ENCODE measurements at places on chromosomes 1 and 21.

DNA sequence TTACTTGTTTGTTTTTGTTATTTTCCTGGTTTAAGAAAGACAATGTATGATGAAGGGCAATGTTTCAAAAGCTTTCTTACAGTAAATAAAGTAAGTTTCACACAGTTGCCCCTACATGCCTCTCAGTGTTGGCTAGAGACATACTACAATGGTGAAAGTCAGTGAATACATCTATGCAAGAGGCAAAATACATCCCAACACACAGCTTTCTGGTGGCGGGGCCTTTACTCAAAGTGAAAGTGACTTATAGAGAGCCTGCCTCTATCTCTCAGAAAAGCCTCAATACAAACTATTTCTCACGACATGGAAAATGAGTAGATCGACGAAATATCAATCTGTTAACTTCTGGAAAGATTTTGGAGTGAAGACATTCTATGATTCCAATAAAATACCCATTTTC lies 122.3 kb downstream of the SLC30A10 start:
- no peaks in the 10 kb centered on the region for H3K27me3 ChIP-seq
- no peak overlapping the region for H3K27ac ChIP-seq
- no peak for DNase-seq
- no peaks in the 10 kb centered on the region for H3K36me3 ChIP-seq
- H3K4me3 ChIP-seq = no peak overlapping the region

GRCh38 chr1:193406901-193407300 lies 220.5 kb upstream of the B3GALT2 start:
- H3K4me1 ChIP-seq = no peaks in the 10 kb centered on the region
- H3K4me3 ChIP-seq = no peak overlapping the region
- H3K36me3 ChIP-seq = no peaks in the 10 kb centered on the region
- H3K27ac ChIP-seq = no peak overlapping the region
- no peak for DNase-seq
- H3K27me3 ChIP-seq = no peaks in the 10 kb centered on the region

GRCh38 chr1:62407398-62408009 lies 29.3 kb upstream of the USP1 start:
- no peak for DNase-seq
- H3K27me3 ChIP-seq = no peaks in the 10 kb centered on the region
- no peak overlapping the region for H3K4me3 ChIP-seq
- H3K27ac ChIP-seq = no peak overlapping the region

- H3K4me1 ChIP-seq = no peaks in the 10 kb centered on the region
- H3K36me3 ChIP-seq = no peaks in the 10 kb centered on the region
- no peak overlapping the region for H3K4me3 ChIP-seq
- no peak for DNase-seq
These were observed 58.5 kb upstream of the CNTN2 start for GRCh38 chr1:204984499-204984898.

DNA sequence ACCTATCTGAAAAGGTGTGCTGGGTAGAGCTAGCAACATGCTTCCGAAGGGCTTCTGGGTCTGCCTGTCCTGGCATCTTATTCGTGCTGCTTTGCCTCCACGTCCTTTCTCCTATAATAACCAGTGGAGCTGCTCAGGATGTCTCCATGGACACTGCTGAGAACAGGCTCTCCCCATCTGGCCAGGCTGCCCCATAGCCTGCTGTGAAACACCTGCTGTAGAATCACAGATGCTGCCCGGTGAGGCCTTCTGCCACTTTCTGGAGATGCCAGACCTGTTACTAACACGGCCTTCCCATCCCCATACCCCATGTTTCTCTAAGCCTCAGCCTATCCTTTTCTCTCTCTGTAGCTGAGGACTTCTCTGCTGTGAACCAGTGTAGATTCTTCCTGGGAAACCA lies 120.5 kb downstream of the IER5 start:
- no peak for DNase-seq
- no peak overlapping the region for H3K4me3 ChIP-seq
- no peaks in the 10 kb centered on the region for H3K36me3 ChIP-seq
- H3K4me1 ChIP-seq = no peaks in the 10 kb centered on the region

DNA sequence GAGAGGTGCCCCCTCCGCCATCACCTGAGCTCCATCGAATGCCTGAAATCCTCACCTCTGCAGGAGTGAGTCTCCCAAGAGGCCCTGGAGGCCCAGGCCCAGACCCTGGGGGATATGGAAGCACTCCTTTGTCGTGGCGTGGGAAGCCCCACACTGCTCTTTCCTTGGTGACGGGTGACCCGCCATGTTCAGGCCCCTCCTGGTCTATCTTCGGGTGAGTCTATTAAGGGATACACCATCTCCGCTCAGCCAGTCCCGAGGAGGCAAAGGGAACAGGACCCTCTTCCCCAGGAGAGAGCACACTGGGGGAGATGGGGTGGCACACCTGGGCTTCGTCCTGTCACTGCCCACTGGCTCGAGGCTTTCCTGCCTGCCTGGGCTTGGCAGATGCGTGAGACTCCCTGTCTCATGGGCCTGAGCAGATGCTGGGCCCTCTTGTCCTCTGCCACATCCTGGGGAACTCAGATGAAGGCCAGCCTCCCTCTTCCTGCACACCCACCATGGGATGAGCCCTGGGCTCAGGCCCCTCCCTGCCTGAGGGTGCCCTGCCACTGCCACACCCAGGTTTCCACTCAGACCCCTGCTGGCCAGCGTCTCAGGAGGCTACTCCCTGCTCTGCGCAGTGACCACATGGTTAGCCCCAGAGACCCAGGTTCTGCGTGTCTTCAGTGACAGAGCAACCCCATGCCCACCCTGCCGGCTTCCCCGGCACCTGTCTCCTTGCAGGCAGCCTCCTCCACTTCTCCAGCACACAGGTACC lies 3.8 kb upstream of the NPHP4 start:
- H3K36me3 ChIP-seq = no peaks in the 10 kb centered on the region
- no peak overlapping the region for H3K4me3 ChIP-seq
- no peak overlapping the region for H3K27ac ChIP-seq
- no peaks in the 10 kb centered on the region for H3K4me1 ChIP-seq
- no peaks in the 10 kb centered on the region for H3K27me3 ChIP-seq

- no peak overlapping the region for H3K4me3 ChIP-seq
- no peaks in the 10 kb centered on the region for H3K36me3 ChIP-seq
- no peaks in the 10 kb centered on the region for H3K4me1 ChIP-seq
- DNase-seq = no peak
- no peak overlapping the region for H3K27ac ChIP-seq
- no peaks in the 10 kb centered on the region for H3K27me3 ChIP-seq
These were observed 72.2 kb upstream of the DPT start for GRCh38 chr1:168801032-168801745.

DNA sequence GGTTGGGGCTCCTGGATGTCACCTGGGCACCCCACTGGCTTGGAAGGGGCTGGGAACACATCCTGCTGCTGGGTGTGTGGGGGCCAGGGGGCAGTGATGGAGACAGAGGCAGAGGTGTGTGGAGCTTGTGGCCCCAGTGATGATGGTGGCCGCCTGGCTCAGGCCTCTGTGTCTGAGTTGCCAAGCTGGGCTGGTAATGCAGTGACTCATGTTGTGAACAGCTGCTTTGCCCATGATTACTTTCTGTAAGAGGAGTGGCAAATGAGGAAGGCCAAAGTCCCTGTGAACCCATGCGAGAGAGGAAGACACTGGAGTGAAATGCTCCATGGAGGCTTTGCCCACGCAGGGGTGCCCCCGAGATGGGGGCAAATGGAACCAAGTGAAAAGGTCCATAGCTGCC lies 86.8 kb downstream of the KCNJ6 start:
- H3K4me1 ChIP-seq = no peaks in the 10 kb centered on the region
- peaks cover 11% of the 10 kb centered on the region for H3K27me3 ChIP-seq
- no peaks in the 10 kb centered on the region for H3K36me3 ChIP-seq
- no peak for DNase-seq
- H3K4me3 ChIP-seq = no peak overlapping the region

DNA sequence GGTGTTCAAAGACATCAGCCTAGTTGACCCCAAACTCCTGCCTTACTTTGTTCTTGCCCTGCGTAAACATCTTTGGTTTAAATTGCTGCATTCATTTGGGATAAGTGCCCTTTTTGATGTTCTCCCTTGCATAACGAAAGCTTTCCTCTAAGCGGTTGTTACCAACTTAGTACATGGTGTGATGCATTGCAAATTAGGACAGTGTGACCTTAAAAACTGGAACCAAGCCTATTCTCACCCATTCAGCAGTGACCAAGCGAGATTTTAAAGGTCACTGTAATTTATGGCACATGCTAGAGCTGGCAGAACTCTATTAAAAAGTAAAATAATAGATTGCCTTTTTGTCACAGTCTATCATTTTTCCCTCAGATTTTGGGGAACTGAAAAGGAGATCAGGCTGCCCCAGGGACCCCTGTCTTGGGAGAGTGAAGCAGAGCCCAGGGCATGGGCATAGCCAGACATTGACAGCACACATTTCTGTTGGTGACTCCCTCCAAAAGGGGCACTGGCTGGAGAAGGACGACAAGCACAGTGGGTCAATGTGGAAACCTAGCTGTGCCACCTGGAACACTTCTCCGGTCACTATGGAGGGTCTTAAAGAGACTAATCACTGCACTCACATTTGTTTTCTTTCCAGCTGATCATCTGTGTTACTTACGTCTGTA lies 63.9 kb downstream of the KCNK1 start:
- no peaks in the 10 kb centered on the region for H3K36me3 ChIP-seq
- H3K4me3 ChIP-seq = no peak overlapping the region
- no peak for DNase-seq
- H3K27me3 ChIP-seq = no peaks in the 10 kb centered on the region
- no peaks in the 10 kb centered on the region for H3K4me1 ChIP-seq
- no peak overlapping the region for H3K27ac ChIP-seq

DNA sequence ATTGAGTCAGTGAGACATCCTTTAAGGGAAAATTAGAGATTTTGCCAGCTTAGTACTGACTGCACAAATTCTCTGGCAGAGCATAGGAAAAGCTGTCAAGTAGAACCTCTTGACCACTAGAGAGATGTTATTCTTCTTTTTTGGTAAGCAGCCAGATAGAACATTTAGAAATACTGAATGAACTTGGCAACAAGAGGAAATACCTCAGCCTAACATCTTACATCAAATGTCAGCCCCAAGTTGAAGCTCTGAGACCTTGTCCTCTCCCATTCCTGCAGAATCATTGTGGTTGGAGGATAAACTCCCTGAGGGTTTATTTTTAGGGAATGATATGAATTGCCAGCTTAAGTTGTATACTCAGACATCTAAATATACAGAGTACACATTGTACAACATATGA lies 53.5 kb downstream of the MIGA1 start:
- no peaks in the 10 kb centered on the region for H3K27me3 ChIP-seq
- no peaks in the 10 kb centered on the region for H3K36me3 ChIP-seq
- DNase-seq = no peak
- H3K27ac ChIP-seq = peak overlapping the region; percentile 74
- H3K4me1 ChIP-seq = peaks cover 18% of the 10 kb centered on the region

DNA sequence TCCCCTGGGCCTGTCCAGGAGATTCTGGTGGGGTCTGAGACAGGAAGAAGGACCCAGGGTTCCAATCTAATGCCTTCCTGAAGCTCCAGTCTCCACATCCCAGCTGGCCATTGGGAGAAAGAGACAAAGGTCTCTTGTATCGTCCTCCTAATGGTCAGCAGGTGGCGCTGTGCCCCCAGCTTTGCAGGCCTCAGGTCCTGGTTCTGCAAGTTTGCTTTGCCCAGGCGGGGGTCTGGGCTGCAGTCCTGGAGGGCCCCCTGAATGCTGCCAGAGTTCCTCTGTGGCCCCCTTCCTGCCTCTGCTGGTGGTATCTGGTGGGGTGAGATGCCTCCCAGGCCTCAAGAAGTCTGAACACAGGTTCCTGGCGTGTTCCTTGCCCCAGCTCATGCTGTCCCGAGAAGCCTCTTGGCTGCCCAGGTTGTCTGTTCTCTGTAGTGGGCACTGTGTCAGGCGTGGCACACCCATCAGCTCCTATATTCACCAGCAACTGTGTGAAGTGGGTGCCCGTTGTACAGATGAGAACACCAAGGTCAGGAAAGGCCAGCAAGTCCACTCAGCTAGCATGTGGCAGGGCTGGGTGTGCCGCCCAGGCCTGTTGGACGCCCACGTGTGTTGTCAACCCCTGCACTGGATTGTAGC lies 33.8 kb upstream of the CSF3R start:
- no peaks in the 10 kb centered on the region for H3K27me3 ChIP-seq
- H3K27ac ChIP-seq = no peak overlapping the region
- no peak overlapping the region for H3K4me3 ChIP-seq
- no peaks in the 10 kb centered on the region for H3K36me3 ChIP-seq
- DNase-seq = peak; percentile 23

- no peaks in the 10 kb centered on the region for H3K27me3 ChIP-seq
- peaks cover 3% of the 10 kb centered on the region for H3K36me3 ChIP-seq
- H3K27ac ChIP-seq = no peak overlapping the region
- H3K4me1 ChIP-seq = no peaks in the 10 kb centered on the region
- no peak for DNase-seq
- no peak overlapping the region for H3K4me3 ChIP-seq
These were observed 44.9 kb downstream of the SYNJ1 start for GRCh38 chr21:32682696-32683474.

DNA sequence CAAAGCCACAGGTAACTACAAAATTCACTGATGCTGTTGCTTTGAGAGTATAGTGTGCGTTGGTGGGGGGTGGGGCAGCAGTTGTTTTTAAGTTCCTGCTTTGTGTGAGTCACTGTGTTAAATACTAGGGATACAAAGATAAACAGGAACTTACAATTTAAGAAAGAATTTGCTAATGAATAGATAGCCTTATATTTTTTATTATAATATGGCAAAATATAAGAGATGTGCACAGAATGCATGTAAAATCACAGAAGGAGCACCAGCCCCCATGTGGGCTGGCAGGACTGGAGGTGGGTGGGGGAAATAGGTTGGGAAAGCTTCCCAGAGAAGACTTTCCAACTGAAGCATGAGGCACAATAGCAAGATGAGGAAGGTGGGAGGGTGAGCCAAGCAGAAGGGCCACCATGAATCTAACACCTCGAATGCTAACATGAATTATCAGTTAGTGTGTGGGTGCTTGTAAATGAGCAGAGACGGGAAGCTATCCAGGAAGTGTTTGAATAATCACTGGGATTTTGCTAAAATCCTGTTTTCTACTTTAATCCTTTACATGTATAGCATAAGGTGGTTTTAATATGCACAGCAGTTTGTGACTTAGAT lies 57.0 kb upstream of the RAVER2 start:
- H3K36me3 ChIP-seq = no peaks in the 10 kb centered on the region
- H3K27me3 ChIP-seq = no peaks in the 10 kb centered on the region
- no peak overlapping the region for H3K27ac ChIP-seq
- no peak for DNase-seq
- H3K4me3 ChIP-seq = no peak overlapping the region
- H3K4me1 ChIP-seq = no peaks in the 10 kb centered on the region

- peaks cover 6% of the 10 kb centered on the region for H3K4me1 ChIP-seq
- DNase-seq = no peak
- H3K27ac ChIP-seq = peak within 1 kb of the TSS; percentile 83
- H3K27me3 ChIP-seq = no peaks in the 10 kb centered on the region
- H3K4me3 ChIP-seq = peak within 1 kb of the TSS; percentile 82
- no peaks in the 10 kb centered on the region for H3K36me3 ChIP-seq
These were observed at the start of gene SLC37A1 for GRCh38 chr21:42513151-42513984. Gene SLC37A1 (plus strand): TSS chr21:42513852. CDS start chr21:42518455, 4,603 bp downstream.

GRCh38 chr1:226862890-226863289 lies 7.5 kb upstream of the PSEN2 start:
- H3K4me1 ChIP-seq = no peaks in the 10 kb centered on the region
- H3K36me3 ChIP-seq = no peaks in the 10 kb centered on the region
- no peak for DNase-seq
- no peak overlapping the region for H3K4me3 ChIP-seq

GRCh38 chr21:15852146-15852545 lies 122.4 kb downstream of the USP25 start:
- no peaks in the 10 kb centered on the region for H3K27me3 ChIP-seq
- no peak overlapping the region for H3K4me3 ChIP-seq
- peaks cover 5% of the 10 kb centered on the region for H3K36me3 ChIP-seq
- DNase-seq = no peak

Data from breast epithelium (tissue), 4 donors.